ENCODE measurements at places on chromosomes 16 and 17.

DNA sequence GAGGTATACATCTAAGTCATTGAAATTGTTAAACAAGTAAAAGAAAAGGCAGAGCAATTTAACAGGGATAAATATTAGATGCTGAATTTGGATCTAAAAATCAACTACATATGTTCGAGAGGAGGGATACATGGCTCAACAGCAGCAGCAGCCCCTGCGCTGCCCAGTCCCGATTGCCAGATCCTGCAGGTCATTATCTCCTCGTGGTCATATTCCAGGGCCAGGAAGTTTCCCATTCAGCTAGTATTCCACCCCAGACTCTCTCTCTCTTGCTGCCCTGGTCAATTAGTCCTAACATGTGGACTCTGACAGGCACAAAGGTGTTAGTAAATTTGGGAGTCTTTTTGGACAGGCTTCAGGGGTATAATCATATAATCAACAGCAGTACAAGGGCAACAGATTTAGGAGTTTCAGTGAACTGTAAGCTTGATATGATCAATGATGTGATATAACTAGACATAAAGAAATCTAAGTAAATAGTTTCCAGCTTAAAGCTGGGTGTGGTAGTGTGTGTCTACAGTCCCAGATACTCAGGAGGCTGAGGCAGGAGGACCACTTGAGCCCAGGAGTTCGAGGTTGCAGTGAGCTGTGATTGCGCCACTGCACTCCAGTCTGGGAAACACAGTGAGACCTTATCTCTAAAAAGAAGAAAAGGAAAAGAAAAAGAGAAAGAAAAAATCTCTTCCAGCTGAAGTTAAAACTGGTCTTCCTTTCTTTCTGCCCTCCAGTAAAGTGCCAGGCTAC lies 96.5 kb upstream of the MED13 start:
- no peak for DNase-seq

GRCh38 chr17:28282596-28282995 lies 36.4 kb upstream of the TMEM97 start:
- DNase-seq = no peak

GRCh38 chr17:16419929-16420271 lies 4.5 kb downstream of the TRPV2 start:
- DNase-seq = no peak

GRCh38 chr16:89909777-89910716 lies 8.6 kb upstream of the MC1R start:
- peak; percentile 51 for DNase-seq

DNA sequence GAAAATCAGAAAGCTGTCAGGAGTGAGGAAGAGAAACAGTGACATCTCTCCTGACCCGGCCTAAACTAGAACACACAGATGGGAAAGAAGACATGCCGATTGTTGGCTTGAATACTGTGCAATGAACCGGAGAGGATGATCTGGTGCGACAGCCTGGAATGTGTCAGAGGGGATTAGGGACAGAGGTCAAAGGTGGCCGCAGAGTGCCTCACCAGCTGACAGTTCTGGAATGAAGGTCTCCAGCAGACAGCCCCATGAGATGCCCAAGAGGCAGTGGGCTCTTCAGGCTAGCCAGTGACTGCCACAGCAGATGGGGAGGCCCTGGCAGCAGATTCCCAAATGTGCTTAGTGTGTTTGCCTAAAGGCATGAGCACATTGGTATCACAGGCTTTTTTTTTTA lies 623.2 kb downstream of the CDH8 start:
- DNase-seq = no peak

- peak; percentile 9 for DNase-seq
Measured at GRCh38 chr16:82655072-82655714, 28.4 kb downstream of the CDH13 start.

- no peak for DNase-seq
Measured at GRCh38 chr16:57204675-57205074, 18.5 kb downstream of the RSPRY1 start.

DNA sequence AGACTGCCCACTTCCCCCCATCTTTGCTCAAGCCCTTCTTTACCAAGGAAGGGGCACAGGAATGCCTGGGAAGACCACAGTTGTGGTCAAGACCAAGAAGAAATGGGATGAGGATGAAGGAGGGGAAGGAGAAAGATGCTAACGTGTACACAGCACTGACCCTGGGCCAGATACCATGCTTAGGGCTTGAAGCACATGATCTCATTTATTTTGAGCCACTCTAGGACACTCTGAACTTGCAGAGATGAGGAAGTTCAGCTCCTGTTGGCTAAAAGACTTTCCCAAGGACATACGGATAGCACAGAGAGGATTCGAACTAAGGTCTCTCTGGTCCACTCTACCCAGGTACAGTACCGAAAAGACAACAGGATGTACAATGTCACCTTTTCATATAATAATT lies 42.6 kb downstream of the PIK3R5 start:
- no peak for DNase-seq

DNA sequence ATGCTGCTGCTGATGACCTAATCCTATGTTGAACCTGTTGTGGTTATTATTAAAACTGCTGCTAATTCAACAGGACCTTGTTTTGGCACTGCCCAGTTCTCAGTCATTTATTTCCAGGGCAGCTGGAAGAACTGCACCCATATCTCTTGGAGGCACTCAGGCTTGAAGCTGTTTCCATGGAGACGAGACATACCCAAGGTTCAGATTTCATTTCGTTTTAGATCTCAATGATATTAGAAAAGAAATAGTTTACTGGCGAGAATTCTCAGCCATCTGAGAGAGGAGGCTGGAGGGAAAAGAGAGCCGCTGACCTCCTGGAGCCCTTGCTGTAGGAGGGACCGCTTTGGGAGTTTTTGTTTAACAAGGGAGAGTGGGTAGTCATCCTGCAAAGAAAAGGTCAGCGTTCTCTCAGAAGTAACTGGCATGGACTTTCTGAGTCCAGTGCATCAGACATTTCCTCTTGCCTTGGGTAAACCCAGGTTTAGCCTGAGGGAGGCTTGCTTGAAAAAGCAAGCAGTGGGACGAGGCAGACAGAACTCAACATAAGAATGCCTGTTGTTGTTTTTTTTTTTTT lies 75.4 kb downstream of the YPEL2 start:
- no peak for DNase-seq

GRCh38 chr17:28974451-28974850 lies 23.1 kb upstream of the PHF12 start:
- no peak for DNase-seq

- DNase-seq = no peak
Measured at GRCh38 chr17:76124582-76125390, 16.3 kb downstream of the FOXJ1 start.

- no peak for DNase-seq
Measured at GRCh38 chr17:50448643-50449042, 20.0 kb downstream of the CHAD start.

DNA sequence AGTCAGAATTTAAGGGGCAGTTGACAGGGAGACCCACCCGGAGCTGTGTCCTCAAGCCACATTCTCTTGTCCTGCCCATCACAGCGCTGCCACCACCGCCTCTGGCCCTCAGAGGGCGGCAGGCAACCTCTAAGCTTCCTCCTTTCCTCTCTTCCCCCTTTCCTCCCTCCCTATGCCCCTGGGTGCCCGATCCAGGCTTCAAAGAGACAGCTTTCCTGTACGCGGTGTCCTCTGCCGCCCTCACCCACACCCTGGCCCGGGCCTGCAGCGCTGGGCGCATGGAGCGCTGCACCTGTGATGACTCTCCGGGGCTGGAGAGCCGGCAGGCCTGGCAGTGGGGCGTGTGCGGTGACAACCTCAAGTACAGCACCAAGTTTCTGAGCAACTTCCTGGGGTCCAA lies 23.5 kb downstream of the WNT9B start:
- no peak for DNase-seq

DNA sequence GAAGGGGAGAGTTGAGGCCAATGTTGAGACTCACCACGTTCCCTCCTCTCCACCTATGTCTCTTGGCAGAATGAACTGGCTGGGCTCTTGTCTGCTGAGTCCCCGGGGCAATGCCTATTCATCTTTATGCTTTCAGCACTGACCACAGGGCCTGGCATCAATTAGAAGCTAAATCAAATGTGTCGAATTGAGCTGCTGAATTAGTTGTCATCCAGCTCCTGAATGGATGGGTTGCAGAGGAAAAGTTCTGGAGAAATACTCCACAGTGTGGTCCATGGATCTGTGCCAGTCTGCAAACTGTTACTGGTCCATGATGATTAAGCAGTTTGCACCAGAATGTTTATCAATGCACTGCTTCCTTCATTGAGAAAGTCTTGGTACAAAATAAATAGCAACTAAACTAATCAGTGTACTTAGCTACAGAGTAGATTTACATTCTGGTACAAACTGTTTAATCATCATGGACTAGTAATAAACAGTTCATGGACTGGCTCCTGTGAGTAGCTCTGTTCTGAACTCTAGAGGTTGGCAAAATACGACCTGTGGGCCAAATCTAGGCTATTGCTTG lies 4.6 kb downstream of the CNGB1 start:
- no peak for DNase-seq

DNA sequence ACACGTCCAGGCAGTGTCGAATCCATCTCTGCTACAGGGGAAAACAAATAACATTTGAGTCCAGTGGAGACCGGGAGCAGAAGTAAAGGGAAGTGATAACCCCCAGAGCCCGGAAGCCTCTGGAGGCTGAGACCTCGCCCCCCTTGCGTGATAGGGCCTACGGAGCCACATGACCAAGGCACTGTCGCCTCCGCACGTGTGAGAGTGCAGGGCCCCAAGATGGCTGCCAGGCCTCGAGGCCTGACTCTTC lies 7.2 kb upstream of the CD68 start:
- no peak for DNase-seq

- no peak for DNase-seq
Measured at GRCh38 chr17:54891176-54891821, 9.4 kb upstream of the TOM1L1 start.

DNA sequence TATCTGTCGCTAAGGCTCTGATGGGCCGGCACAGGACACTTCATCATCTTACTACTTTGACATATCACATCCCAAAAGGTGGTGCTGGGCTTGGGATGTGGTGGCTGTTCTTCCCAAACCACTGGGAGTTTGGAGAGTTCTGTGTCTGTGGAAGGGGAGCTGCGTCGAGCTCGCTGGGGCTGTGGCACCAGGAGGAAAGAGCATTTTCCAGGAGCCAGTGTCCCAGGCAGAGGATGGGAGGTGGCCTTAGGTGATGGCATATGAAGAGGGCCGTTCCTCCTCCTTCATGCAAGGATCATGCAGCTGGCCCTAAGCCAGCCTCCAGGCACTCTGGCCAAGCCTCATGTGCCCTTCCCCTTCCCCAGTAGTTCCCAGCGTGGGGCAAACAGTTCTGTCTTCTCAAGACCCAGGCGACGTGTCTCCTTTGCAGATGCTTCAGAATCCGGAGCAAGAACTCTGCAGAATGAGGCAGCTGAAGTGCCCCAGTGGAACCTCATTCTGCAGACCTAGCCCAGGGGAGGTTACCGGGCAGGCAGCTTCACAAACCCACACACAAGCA lies 89.4 kb upstream of the TNRC6C start:
- DNase-seq = no peak

DNA sequence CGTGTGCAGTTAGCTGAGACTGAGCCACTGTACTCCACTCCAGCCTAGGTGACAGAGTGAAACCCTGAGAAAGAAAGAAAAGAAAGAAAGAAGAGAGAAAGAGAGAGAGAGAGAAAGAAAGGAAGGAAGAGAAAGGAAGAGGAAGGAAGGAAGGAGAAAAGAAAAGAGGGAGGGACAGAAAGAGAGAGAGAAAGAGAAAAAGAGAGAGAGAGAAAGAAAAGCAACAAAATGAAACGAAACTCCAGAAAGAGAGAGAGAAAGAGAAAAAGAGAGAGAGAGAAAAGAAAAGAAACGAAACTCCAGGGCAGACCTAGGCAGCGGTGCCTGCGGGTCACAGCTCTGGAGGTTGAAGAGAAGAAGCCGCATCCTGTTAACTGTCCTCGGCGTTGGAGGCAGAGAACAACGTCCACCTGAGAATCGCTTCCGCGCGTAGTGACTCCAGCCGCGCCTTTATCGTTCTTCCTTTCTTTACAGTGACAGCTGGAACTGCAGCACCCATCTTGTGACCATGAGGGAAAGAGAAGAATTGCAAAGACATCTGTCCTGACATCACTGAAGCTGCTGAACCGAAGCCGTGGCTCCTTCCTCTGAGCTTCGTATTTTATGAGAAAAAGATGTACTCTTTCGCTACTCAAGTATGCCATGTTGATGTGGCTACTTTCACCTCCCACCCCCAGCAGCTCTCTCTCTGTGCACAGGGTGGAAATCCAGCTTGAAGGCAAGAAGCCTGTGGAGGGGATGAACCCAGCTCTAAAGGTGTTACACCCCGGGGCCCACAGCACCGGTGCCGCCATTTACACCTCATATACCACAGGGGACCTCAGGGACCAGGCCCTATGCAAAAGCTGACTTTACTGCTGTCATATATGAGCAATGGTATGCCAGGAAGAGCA lies 56.9 kb upstream of the DOC2B start:
- DNase-seq = no peak

DNA sequence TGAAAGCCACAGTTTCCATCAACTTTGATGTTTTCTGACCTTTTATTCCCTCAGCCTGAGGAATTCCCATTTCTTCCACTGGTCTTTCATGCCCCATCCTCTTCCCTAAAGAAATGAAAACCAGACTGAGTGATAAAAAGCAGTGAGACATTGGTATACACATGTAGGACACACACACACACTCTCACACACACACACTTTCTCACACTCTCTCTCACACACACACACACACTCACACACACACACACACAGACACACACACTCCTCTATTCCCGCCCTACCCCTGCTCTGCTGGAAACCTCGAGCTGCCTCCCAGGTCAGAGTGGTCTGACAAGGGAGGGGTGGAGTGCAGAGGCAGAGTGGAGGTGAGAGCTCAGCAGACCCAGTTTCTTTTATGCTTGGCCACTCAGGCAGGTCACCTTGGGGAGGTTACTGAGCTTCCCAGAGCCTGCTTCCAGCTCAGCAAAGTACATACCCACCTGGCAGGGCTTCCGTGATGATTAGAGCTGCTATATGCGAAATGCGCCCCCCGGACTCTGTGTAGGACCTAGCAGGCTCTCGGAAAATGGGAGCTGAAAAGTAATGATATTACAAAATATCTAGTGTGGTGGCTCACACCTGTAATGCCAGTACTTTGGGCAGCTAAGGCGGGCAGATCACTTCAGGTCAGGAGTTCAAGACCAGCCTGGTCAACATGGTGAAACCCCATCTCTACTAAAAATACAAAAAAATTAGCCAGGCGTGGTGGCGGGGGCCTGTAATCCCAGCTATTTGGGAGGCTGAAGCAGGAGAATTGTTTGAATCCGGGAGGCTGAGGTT lies 30.7 kb downstream of the CCR7 start:
- no peak for DNase-seq

- DNase-seq = no peak
Measured at GRCh38 chr17:77436058-77436442, 295.3 kb downstream of the SEC14L1 start.

GRCh38 chr16:68065716-68066305 lies 19.4 kb upstream of the NFATC3 start:
- DNase-seq = no peak

- DNase-seq = no peak
Measured at GRCh38 chr16:64225696-64226095, 896.2 kb downstream of the CDH11 start.

GRCh38 chr16:67202426-67202825 lies 3.5 kb downstream of the ELMO3 start:
- DNase-seq = no peak

GRCh38 chr17:6567528-6568183 lies 11.3 kb upstream of the PITPNM3 start:
- DNase-seq = no peak

GRCh38 chr16:72480911-72481310 lies 309.0 kb upstream of the PMFBP1 start:
- no peak for DNase-seq

- no peak for DNase-seq
Measured at GRCh38 chr17:42431758-42432161, 8.7 kb upstream of the CAVIN1 start.
